Cortex of kidney (tissue), 1 donor: ENCODE measurements at places on chromosomes 6 and 20.

- DNase-seq: no peak
These were observed 13.4 kb upstream of the MOCS1 start for GRCh38 chr6:39947611-39948068.

DNA sequence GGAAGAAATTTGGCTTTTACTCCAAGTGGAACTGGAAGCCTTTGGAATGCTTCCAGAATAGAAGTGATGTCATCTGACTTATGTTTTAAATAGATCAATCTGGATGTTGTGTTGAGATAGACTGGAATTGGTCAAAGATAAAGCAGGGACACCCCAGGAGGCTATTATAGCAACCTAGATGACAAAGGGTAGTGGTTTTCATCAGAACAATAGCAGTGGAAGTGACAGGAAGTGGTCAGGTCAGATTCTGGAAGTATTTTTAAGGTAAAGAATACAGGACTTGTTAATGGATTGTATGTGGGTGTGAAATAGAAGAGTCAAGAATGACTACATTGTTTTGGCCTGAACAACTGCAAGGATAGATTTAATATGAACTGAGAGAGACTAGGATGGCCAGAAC is 191.4 kb downstream of the ADGRB3 start:
- no peak for DNase-seq

DNA sequence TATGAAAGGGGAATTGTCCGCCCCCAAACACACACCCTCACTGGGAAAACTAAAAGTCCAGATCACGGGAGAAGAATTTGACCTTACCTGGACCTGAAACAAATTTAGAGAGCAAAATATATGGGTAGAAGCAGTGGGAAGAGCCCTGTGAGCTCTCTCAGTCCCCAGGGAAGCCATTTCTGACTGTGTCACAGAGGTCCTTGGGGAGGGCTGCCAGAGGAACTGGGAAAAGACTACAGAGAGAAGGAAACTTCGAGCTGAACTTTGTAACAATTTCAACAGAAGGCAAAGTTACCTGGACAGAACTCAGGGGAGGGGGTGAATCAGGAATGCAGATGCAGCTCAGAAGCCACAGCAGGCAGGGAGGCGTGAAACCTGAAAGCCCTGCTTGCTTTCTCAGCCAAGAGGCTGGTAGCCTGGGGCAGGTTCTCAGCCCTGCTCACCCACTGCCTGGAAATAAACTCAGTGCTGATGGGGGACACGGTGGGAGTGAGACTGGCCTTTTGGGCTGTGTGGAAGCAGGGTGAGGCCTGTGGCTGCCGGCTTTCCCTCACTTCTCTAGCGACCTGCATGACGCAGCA is 163.8 kb downstream of the TMEM200A start:
- DNase-seq: no peak

GRCh38 chr6:89596056-89596455 is 42.5 kb downstream of the LYRM2 start:
- no peak for DNase-seq

DNA sequence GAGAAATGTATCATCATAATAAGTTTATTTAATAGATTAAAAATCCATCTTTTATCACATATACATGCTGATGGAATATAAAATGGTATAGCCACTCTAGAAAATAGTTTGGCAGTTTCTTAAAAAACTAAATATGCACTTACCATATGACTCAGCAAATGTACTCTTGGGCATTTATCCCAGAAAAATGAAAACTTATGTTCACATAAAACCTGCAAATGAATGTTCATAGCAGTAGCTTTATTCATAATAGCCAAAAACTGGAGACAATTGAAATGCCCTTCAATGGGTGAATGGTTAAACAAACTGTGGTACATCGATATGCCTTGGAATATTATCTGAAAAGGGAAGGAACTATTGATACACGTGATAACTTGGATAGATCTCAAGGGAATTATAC is 6.4 kb upstream of the NCOA7 start:
- no peak for DNase-seq

- DNase-seq: no peak
These were observed 12.8 kb upstream of the TPD52L1 start for GRCh38 chr6:125140808-125141207.

- DNase-seq: no peak
These were observed 279.3 kb downstream of the PRKN start for GRCh38 chr6:162448294-162448693.

DNA sequence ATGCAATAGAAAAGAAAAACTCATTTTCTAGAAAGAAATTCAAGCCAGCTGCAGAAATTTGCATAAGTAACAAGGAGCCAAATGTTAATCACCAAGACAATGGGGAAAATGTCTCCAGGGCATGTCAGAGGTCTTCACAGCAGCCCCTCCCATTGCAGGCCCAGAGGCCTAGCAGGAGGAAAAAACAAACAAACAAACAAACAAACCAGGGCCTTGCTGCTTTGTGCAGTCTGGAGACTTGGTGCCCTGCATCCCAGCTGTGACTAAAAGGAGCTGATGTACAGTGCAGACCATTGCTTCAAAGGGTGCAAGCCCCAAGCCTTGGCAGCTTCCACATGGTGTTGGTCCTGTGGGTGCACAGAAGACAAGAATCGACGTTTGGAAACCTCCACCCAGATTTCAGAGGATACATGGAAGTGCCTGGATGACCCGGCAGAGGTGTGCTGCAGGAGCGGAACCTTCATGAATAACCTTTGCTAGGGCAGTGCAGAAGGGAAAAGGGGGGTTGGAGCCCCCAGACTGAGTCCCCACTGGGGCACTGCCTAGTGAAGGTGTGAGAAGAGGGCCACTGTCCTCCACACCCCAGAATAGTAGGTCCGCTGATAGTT is 110.9 kb upstream of the AKAP12 start:
- DNase-seq: no peak

- no peak for DNase-seq
These were observed 51.3 kb downstream of the VSTM2L start for GRCh38 chr20:37954190-37954589.

- no peak for DNase-seq
These were observed 146.9 kb downstream of the MACROD2 start for GRCh38 chr20:14142171-14142570.

DNA sequence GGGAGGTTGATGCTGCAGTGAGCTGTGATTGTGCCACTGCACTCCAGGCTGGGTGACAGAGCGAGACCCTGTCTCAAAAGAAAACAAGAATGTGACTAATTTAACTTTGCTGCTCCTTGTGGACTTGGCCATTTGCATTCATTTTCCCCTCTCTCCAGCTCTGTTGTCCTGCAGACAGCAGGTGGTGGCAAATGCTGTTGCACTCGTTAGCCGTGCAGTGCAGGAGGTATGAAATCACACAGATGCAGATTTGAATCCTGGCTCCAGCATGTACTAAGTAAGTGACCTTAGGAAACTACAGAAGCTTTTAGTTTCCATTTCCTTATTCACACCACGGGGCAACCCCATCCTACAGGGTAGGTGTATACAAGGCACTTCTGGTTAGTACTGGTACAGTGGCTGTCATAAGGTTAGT is 9.6 kb upstream of the BEND3 start:
- DNase-seq: no peak

DNA sequence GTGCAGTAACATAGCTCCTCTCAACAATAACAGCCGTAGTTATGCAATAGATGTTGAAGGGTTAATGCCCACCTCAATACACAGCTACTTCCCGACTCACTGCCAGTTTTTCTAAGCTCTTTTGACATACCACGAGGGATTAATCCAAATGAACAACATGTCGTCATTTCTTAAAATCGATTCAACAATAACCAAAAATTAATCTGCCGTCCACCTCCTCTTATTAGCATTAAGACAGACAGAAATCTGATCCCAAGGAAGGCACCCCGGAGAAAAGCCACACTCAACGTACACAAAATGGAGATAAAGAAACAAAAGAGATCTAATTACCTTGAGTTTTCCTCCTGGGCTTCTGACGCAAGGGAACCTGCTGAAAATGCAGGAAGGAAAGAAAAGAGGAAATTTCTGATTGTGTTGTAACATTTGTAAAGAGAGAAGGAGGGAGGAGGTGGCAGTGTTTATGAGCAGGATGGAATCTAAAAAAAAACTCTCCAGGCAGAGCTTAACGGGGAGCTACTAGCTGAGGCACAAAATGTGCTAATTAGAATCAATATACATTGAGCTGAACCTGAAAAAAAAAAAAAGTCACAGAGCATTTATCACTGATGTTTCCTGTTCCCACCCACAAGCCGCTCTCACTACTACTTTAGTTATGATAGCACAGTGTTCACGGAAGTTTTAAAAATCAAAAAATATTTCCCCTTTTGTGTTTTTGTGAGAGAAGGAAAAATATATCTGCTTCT is 109.3 kb downstream of the IPCEF1 start:
- no peak for DNase-seq

- no peak for DNase-seq
These were observed 113.3 kb downstream of the CDKAL1 start for GRCh38 chr6:20647585-20647984.

DNA sequence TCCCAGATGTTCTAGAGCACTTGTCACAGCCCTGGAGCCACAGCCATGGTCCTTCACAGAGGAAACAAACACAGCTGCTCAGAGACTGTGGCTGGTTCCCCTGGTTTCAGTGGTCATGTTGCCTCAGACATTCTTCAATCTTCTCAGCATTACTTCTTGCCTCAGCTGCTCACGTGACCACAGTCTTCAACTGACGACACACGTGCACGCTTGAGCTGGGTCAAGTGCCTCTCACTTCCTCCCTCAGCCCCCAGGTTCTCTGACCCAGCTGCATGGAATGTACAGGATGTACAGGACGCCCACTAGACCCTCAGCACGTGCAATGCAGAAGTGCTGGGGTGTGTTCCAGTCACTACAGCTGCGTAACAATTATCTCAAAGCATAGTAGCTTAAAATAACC is 159.8 kb upstream of the GGTLC1 start:
- no peak for DNase-seq

DNA sequence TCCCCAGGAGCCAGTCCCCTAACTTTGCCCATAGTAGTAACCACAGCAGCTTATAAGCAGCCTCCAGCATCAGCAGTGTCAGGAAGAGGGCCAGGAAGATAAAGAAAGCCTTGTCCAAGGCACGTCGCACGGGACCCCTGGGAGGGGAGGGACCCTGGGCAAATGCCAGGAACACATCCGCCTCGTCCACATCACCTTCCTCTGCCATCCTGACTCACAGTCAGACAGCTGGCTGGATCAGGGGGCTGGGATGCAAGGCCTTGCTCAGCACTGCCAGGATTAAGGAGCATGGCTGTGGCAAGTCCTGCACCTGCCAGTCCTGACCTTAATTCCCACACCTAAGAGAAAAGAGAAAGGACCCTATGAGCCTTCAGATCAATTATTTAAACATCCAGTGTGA is 11.5 kb upstream of the ZBTB22 start:
- DNase-seq: no peak

- DNase-seq: no peak
These were observed 58.4 kb upstream of the TOP1 start for GRCh38 chr20:40970218-40970617.

- no peak for DNase-seq
These were observed 258.0 kb downstream of the ATXN1 start for GRCh38 chr6:16503241-16503775.
